Activated T-helper 1 cell treated with Interleukin-2 at 50 U/mL for 16 hours (primary cell): ENCODE measurements at places on chromosomes 2 and 18.

DNA sequence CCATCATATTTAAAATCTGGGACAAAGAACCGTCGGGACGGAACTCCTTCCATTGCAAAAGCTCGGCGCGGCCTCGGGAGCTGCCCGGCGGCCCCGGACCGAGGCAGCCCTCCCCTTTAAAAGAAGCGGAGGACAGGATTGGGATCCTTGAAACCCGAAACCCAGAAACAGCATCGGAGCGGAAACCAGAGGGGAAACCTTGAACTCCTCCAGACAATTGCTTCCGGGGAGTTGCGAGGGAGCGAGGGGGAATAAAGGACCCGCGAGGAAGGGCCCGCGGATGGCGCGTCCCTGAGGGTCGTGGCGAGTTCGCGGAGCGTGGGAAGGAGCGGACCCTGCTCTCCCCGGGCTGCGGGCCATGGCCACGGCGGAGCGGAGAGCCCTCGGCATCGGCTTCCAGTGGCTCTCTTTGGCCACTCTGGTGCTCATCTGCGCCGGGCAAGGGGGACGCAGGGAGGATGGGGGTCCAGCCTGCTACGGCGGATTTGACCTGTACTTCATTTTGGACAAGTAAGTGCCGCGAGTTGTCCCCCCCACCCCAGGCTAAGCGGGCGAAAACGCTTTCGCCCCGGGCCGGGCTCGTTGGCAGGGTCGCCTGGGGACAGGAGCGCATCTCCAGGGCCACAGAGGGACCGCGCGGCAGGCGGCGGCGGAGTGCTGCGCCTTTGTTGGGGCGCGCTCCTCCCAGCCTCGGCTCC lies at the start of gene ANTXR1:
Gene ANTXR1, plus strand, starts transcription at position 38 of the 698 bp plus-strand sequence. Its CDS starts 321 bp downstream, at position 359.
- DNase-seq, result no peak

DNA sequence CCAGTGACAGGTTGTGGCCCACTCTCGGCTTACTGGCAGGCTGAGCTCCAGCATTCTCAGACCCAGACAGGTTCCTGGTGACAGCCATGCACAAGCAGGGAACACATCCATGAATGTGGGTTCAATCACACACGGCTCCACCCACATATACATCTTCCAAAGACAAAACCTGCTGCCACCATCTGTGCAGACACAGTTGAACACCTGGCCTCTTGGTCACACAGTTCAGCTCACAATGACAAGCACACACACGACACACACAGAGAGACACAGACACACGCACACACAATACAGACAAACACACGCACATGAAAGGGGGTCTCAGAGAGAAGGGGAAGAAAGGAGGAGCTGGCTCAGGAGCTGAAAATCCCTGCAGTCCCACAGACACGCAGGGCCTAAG lies 32.1 kb upstream of the PTMA start:
- no peak for DNase-seq

GRCh38 chr2:13115643-13116042 lies 398.9 kb downstream of the TRIB2 start:
- no peak for DNase-seq

DNA sequence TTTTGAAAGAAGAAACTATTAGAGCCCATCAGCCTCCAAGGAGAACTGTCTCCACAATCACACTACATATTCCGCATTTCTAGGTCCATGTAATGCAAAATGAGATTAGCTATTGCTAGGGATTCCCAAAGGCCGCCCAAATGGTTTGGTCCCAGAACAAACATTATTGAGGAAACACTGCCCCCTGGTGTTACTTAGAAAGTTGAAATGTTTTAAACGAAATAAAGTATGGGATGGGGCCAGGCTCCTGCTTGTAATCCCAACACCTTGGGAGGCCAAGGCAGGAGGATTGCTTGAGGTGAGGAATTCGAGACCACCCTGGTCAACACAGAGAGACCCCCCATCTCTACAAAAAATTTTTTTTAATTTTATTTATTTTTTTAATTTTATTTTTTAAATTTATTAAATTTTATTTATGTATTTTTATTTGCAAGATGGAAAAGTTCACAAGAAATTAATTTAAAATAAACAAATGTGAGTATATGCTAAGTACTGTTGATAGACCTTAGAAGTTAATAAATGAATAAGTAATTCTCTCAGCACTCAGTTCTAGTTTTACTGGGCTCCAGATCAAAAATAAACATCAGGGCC lies 5.5 kb downstream of the NHEJ1 start:
- no peak for DNase-seq

- no peak for DNase-seq
Observed at GRCh38 chr18:57107140-57107832, 39.6 kb upstream of the BOD1L2 start.

DNA sequence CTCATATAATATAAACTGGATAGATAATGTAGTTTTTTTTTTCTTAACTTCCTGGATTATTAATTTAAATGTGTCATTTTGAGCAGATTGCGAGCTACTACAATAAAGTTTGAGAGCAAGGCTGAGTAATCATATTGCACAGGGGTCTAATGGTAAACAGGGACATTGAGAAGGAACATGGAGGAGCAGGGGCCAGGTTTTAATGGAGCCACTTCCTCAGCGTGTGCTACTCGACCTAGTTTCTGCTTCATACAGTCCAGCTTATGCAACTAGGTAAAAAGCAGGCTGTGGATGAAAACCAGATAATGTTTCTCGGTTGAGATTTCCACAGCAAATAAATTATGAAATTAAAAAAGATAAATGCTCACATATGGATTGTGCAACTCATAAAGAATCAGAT lies 1915.7 kb upstream of the CELF4 start:
- DNase-seq, result no peak

DNA sequence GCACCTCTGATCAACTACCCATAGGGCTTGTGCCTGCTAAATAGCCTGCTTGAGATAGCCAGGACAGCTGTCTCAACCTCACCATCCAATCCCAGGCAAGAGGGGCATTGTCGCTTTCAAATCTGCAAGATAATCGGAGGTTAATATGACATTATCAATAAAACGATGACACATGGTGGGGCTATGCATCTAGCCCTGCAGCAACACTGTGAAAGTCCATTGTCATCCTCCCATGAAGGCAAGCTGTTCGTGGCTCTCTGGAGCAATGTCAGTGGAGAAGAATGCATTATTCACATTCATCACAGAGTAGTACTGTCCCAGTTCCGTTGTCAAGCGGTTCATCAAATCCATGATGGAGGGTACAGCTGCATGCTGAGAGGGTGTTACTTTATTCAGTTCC lies 18.9 kb upstream of the KLHL23 start:
- no peak for DNase-seq

GRCh38 chr18:39191931-39192330 lies 1626.3 kb upstream of the CELF4 start:
- no peak for DNase-seq

DNA sequence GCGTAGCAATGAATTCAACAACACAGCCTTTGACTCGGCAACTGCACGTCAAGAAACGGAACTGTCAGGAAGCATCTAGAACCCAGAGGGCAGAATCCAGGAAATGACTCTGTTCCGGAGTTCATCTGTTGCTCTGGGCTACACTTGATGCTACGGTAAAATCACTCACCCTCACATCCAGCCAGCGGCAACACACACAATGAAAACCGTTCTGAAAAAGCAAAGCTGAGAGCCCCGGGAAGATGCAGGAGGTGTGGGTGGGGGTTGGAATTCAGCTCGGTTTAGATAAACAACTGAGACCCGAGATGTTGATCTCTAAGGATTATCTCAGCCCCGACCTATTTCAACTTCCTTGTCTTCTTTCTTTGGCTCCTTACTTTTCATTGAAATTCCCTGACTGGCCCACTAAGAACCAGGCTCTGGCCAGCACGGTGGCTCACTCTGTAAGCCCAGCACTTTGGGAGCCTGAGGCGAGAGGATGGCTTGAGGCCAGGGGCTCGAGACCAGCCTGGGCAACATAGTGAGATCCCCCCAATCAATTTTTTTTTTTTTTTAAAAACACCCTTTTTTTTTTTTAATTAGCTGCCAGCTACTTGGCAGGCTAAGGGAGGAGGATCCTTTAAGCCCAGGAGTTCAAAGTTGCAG lies 13.3 kb upstream of the RAB17 start:
- DNase-seq, result peak; percentile 23
